ENCODE measurements at places on chromosomes 5 and 9.

- no peaks in the 10 kb centered on the region for H3K36me3 ChIP-seq
- H3K4me3 ChIP-seq, result no peak overlapping the region
- H3K27me3 ChIP-seq, result peaks cover 5% of the 10 kb centered on the region
- H3K27ac ChIP-seq, result no peak overlapping the region
Measured at GRCh38 chr5:31936683-31937082, 237.4 kb downstream of the GOLPH3 start.

DNA sequence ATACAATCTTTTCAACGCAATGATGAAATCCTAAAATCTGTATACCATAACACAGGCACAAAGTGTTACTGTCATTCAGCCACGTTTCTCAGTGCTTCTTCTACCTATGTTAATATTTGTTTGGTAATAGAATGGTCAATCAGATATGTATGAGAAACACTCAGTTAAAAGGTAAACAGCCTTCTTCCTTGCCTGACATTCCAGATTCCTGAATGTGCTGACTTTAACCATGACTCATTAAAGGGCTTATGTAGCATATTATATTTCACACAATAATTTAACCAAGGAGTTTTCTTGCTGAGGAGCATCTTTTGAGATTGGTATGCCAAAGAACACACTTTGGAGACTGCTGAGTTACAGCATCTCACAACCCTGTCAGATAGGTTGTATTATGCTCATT lies 187.6 kb downstream of the CETN3 start:
- no peaks in the 10 kb centered on the region for H3K27me3 ChIP-seq
- peak; percentile 78 for DNase-seq
- no peak overlapping the region for H3K4me3 ChIP-seq

DNA sequence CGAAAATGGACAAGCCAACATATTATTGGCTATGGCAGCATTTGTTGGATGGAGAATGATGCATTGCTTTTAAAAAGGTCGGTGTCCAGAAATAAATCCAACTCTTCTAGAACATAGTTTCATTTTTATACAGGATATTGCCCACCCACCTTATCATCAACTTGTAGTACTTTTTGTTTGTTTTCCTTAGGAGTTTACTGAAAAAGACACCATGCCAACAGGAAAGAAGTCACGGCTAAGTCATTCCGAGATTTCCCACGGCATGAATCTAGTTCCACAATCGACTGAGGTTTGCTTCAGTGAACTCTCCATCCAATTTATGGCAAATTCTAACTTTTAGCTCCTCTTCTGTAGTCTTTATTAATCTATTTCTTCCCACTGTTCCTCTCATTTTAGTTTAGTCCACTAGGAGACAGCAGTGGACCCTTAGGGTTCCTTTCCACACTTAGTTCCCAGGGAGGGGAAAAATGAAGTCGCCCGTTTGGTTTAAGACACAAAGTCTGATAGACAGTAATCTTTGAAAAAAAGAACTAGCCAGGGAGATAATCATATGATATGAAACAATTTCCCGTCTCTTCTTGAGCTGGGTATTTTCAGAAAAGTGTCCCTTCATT lies 237.5 kb downstream of the AP3B1 start:
- no peaks in the 10 kb centered on the region for H3K36me3 ChIP-seq
- no peak for DNase-seq
- H3K27ac ChIP-seq, result no peak overlapping the region
- no peaks in the 10 kb centered on the region for H3K27me3 ChIP-seq
- H3K4me1 ChIP-seq, result no peaks in the 10 kb centered on the region

- H3K4me3 ChIP-seq, result no peak overlapping the region
- DNase-seq, result peak; percentile 90
- H3K27ac ChIP-seq, result no peak overlapping the region
- H3K36me3 ChIP-seq, result no peaks in the 10 kb centered on the region
- no peaks in the 10 kb centered on the region for H3K27me3 ChIP-seq
- H3K4me1 ChIP-seq, result no peaks in the 10 kb centered on the region
Measured at GRCh38 chr5:93433422-93433821, 147.6 kb downstream of the NR2F1-AS1 start.

- H3K36me3 ChIP-seq, result no peaks in the 10 kb centered on the region
- H3K4me3 ChIP-seq, result no peak overlapping the region
- DNase-seq, result peak; percentile 43
- peaks cover 4% of the 10 kb centered on the region for H3K27me3 ChIP-seq
- H3K4me1 ChIP-seq, result no peaks in the 10 kb centered on the region
Measured at GRCh38 chr5:172299916-172300439, 16.4 kb upstream of the UBTD2 start.

DNA sequence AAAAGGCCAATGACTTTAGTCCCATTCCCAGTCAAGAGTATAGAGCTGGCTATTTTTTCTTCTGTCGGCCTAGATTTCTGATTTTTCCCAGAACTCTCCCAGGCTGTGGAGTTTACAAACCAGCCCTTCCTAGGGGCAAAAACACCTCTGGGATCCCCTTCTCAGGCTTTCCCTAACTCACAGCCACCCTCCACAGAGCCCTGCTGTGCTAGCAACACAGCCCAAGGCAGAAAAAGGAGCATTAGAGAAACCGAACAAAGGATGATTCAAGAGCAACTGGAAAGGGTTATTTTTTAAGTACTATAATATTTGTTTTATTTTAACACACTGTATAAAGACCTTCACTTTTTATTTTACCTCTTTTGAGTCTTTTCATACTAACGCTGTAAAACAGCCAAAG lies 234.8 kb downstream of the GLIS3 start:
- H3K27me3 ChIP-seq, result no peaks in the 10 kb centered on the region
- H3K4me3 ChIP-seq, result no peak overlapping the region
- no peaks in the 10 kb centered on the region for H3K36me3 ChIP-seq

- no peaks in the 10 kb centered on the region for H3K4me1 ChIP-seq
- no peak overlapping the region for H3K27ac ChIP-seq
- H3K36me3 ChIP-seq, result no peaks in the 10 kb centered on the region
Measured at GRCh38 chr9:99158629-99159028, 53.7 kb downstream of the TGFBR1 start.

GRCh38 chr9:105539452-105539851 lies 18.5 kb upstream of the FKTN start:
- no peaks in the 10 kb centered on the region for H3K4me1 ChIP-seq
- no peaks in the 10 kb centered on the region for H3K36me3 ChIP-seq
- DNase-seq, result no peak

- no peak overlapping the region for H3K27ac ChIP-seq
- no peak overlapping the region for H3K4me3 ChIP-seq
- H3K36me3 ChIP-seq, result no peaks in the 10 kb centered on the region
- no peak for DNase-seq
- H3K27me3 ChIP-seq, result no peaks in the 10 kb centered on the region
Measured at GRCh38 chr9:11874414-11874813, 818.8 kb upstream of the TYRP1 start.

DNA sequence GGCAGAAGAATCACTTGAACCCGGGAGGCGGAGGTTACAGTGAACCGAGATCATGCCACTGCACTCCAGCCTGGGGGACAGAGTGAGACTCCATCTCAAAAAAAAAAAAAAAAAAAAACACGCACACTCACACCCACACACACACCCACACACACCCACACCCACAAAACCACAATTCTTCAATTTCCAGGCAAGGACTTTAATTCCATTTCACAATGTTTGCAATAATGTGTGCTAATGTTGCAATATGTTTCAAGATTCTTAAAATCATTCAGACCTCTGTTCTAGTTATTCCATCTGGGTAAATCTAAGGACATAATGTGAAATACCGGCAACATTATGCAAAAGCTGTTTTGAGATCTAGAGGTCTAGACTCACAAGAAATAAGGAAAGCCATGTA lies 28.3 kb downstream of the CCDC69 start:
- H3K4me1 ChIP-seq, result no peaks in the 10 kb centered on the region
- no peaks in the 10 kb centered on the region for H3K27me3 ChIP-seq
- H3K36me3 ChIP-seq, result no peaks in the 10 kb centered on the region

- no peaks in the 10 kb centered on the region for H3K27me3 ChIP-seq
- H3K4me1 ChIP-seq, result no peaks in the 10 kb centered on the region
- no peak overlapping the region for H3K4me3 ChIP-seq
- DNase-seq, result peak; percentile 40
- H3K36me3 ChIP-seq, result no peaks in the 10 kb centered on the region
- H3K27ac ChIP-seq, result no peak overlapping the region
Measured at GRCh38 chr5:137481596-137481995, 17.5 kb downstream of the SPOCK1 start.

DNA sequence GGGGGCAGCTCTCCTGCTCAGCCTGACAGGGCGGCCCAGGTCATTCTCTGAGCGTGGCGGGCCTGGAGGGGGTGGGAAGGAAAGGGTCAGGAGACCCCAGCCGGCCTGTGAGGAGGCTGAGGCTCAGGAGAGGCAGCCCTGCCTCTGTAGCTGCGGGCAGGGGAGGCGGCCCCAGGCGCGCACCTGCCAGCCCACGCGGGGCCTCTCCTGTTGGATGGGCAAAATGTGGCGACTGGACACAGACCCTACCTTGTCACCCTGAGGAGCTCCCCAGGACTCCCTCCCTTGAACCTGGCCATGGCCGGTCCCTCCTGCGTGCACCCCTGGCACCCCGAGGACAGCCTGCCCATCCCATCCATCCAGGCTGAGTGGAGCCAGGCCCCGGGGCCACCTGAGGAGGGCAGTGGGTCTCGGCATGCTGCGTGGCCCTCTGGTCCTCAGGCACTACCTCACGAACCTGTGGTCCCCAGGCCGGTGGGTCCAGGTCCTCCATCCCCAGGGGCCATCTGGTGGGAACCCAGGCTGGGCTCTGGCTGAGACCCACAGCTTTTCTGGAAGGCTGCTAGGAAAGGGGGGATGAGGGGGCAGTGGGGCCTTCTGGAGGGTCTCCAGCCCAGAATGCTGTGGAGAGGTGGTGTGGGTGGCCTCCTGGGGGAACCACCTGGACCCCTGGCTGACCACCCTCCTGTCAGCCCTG lies 15.1 kb upstream of the NRARP start:
- no peak overlapping the region for H3K4me3 ChIP-seq
- H3K36me3 ChIP-seq, result no peaks in the 10 kb centered on the region
- no peak overlapping the region for H3K27ac ChIP-seq
- H3K4me1 ChIP-seq, result no peaks in the 10 kb centered on the region
- DNase-seq, result no peak

GRCh38 chr9:128998462-128998861 lies 29.7 kb downstream of the SH3GLB2 start:
- H3K4me1 ChIP-seq, result no peaks in the 10 kb centered on the region
- H3K36me3 ChIP-seq, result peaks cover 44% of the 10 kb centered on the region
- no peak overlapping the region for H3K4me3 ChIP-seq
- no peaks in the 10 kb centered on the region for H3K27me3 ChIP-seq
- DNase-seq, result no peak

- no peak overlapping the region for H3K4me3 ChIP-seq
- H3K27ac ChIP-seq, result no peak overlapping the region
- no peaks in the 10 kb centered on the region for H3K4me1 ChIP-seq
- no peak for DNase-seq
- no peaks in the 10 kb centered on the region for H3K36me3 ChIP-seq
- H3K27me3 ChIP-seq, result no peaks in the 10 kb centered on the region
Measured at GRCh38 chr9:119280740-119281485, 88.3 kb downstream of the BRINP1 start.

- H3K27ac ChIP-seq, result no peak overlapping the region
- no peak overlapping the region for H3K4me3 ChIP-seq
- H3K36me3 ChIP-seq, result no peaks in the 10 kb centered on the region
- no peaks in the 10 kb centered on the region for H3K27me3 ChIP-seq
- DNase-seq, result no peak
Measured at GRCh38 chr9:1083325-1083913, 33.3 kb downstream of the DMRT2 start.

- no peak overlapping the region for H3K27ac ChIP-seq
- H3K4me3 ChIP-seq, result no peak overlapping the region
- no peaks in the 10 kb centered on the region for H3K27me3 ChIP-seq
- H3K4me1 ChIP-seq, result no peaks in the 10 kb centered on the region
- peak; percentile 80 for DNase-seq
Measured at GRCh38 chr5:65076251-65076869, 307.6 kb downstream of the CWC27 start.

DNA sequence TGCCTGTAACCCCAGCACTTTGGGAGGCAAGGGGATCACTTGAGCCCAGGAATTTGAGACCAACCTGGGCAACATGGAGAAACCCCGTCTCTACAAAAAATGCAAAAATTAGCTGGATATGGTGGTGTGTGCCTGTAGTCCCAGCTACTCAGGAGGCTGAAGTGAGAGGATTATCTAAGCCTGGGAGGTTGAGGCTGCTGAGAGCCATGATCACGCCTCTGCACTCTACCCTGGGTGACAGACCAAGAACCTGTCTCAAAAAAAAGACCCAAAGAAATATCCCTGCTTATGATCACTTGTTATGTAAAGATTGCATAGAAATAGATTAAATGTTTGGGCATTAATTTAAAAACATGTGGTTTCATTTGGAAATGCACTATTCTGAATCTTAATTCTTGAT lies 125.1 kb downstream of the UGCG start:
- DNase-seq, result no peak
- H3K4me3 ChIP-seq, result no peak overlapping the region
- H3K36me3 ChIP-seq, result no peaks in the 10 kb centered on the region
- no peaks in the 10 kb centered on the region for H3K27me3 ChIP-seq
- H3K4me1 ChIP-seq, result peaks cover 2% of the 10 kb centered on the region

DNA sequence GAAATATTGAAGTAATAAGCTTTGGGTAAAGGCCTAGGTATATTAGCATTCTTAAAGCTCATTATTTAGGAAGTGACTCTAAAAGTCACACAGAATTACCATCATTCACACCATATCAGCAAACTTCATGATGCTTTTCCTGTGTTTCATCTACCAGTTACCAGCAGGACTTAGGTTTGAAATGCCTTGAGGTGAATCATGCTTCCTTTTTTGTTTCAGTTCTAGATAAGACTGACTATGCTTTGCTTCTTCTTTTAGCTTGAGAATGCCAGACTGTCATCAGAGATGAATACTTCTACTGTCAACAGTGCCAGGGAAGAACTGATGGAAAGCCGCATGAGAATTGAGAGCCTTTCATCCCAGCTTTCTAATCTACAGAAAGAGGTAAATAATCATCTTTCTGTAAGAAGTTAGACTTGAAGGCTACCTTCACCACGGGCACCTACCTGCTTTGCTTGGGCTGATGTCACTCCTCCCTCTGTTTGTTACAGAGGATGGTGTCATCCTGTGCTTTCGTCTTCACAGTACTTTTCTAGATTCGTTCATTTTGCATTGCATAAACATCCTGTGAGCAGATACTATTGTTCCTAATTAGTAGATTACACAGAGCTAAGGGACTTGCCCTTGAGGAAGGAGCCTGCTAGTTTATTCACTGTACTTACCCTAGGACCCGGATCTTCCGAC lies 34.7 kb downstream of the LMNB1 start:
- no peak overlapping the region for H3K4me3 ChIP-seq
- H3K27me3 ChIP-seq, result no peaks in the 10 kb centered on the region
- DNase-seq, result peak; percentile 88

DNA sequence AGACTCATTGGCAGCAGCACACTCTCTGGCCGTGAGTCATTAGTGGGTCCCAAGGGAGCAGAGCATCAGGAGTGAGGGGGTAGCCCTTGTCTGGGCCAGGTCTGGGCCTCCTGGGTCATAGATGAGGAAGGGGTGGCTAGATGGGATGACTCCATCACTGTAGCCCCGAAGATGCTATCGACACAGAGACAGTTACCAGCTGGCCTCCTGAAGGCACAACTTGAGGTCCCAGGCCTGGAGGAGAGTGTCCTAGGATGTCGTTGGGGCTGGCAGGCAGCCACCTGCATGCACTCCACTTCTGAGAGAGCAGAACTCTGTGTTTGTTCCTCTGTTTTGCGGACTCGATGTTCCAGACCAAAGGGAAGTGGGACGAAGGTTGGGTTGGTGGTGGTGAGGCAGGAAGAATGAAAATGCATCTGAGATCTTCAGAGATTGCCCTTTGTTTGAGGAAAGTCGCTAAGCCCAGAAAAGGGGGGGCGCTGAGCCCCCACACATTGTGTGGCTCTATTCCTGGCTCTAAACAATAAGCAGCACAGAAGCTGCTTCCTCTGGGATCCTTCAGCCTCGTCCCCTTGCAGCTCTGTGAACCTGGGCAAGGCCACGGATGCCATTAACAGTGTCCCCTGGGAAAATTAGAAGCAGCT lies 4.7 kb downstream of the BTNL9 start:
- H3K4me3 ChIP-seq, result no peak overlapping the region
- no peak overlapping the region for H3K27ac ChIP-seq
- DNase-seq, result no peak
- H3K27me3 ChIP-seq, result no peaks in the 10 kb centered on the region
- H3K36me3 ChIP-seq, result no peaks in the 10 kb centered on the region
